ENCODE measurements at places on chromosomes 6 and 20.
A peak's percentile ranks its signal among the peaks of the same experiment; 100 is the strongest.

GRCh38 chr6:163398115-163398514, 16.4 kb upstream of the QKI start:
- no peak for DNase-seq

GRCh38 chr6:169803271-169803811, 51.9 kb downstream of the ERMARD start:
- peak; percentile 4 for DNase-seq

- DNase-seq: peak; percentile 9
Observed at GRCh38 chr6:10166031-10166430, 248.8 kb downstream of the TFAP2A start.

- DNase-seq: no peak
Observed at GRCh38 chr20:11826334-11826733, 91.4 kb upstream of the BTBD3 start.

DNA sequence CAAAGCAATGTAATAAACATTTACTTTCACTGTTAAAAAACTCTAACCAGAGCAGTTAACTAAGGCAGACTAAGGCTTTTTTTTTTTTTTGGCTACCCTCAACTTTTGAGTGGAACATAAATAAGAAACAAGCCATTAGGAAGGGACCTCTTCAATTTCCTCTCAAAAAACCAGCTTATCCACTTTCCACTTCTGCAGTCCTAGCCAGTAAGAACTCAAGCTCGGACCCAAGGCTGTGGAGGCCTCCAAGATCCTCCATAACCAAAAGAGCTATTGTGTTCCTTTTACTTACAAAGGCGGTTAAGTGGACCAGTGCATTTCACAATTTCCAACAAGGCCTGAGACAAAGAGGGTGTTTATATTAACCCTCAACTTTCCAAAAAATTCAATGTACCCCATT, 5.3 kb downstream of the KCNK5 start:
- no peak for DNase-seq

GRCh38 chr6:167910007-167910406, 83.3 kb downstream of the AFDN start:
- no peak for DNase-seq

DNA sequence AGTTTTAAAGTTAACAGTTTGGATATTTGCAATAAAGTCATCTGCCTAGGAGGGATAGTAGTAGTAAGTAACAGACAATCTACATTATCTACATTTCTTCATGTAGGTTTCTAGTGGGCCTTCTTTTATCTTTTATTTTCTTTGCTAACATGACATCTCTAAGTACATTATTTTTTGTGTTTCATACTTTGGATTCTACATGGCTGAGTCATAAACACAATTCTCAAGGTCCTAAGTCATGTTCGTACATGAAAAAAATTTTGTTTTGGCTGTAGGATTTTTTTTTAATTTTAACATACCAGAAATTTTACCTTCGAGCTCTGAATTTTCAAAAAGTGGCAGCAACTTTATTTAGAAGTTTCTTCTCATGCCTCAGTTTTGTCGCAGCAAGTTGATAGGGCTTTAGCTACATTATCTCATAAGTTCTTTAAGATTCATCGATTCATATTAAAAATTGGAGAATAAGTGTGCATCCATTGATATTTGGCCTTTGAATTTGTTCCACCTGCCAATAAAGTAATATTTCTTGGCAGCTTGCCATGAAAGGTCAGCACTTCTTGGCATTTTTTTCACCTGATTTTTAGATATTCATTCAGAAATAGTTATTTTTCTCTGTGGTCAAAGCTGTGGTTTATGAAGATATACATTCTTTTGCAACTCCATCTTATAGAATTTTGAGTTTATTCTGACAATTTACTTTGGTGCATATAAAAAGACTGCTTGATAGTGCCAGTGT, 146.2 kb downstream of the GRIK2 start:
- DNase-seq: no peak

- DNase-seq: no peak
Observed at GRCh38 chr20:31803552-31804291, 15.4 kb upstream of the MYLK2 start.

DNA sequence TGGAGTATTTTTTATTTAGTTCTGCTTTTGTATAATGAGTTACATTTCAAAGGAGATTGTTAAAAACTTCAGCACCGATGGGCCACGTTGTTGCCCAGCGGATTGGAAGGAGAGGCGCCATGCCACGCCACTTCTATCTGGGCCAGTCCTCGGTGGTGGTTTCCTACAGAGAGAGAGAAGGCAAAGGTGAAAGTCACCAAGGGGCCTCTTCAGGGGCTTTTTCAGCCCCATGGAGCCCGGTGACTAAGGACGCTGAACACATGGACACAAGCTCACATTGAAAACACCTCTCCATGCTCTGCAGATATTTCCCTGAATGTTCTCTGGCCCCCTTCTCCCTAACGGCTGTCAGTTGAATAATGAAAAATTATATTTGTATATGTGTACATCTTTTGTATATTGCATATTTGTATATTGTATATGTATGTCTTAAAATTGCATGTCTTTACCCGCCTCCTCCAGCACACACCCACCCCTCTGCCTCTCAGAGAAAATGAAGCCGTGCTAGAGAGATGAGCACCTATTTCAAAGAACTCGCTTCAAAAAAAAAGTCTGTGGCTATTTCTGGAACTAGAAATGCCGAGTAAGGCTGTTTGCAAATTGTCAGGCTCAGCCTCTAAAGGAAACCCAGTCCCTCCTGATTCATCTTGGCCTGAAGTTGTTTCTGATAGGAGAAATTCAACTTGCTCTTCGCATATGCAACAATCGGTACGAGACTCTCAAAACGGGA, 91.9 kb upstream of the CDH4 start:
- DNase-seq: no peak

- peak; percentile 12 for DNase-seq
Observed at GRCh38 chr6:28811873-28812272, 111.9 kb downstream of the TRIM27 start.

- DNase-seq: peak; percentile 48
Observed at GRCh38 chr20:8807480-8808201, 261.2 kb upstream of the PLCB4 start.

DNA sequence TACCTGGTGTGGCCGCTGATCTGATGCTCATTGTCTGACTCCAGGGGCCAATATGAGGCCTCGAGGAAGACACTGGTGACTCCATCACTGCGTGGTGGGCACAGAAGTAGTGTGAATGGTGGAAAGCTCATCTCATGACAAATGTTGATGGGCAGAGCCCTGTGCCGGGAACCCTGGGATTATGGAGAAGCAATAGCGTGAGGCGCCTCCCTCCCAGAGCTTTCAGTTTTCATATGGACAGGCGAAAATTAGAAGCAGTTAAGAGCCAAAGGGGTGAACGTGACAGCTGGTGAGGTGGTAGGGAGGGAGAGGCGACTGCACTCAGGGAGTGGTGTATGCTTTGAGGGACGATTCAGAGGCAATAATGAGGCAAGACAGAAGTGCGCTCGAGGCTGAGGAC, 39.3 kb upstream of the TTPAL start:
- no peak for DNase-seq

All from Kasumi-1 (cell line).